Aortic smooth muscle cell (primary cell): ENCODE measurements at places on chromosomes 3 and 15. TPM values are rescaled to one million over a fixed set of nuclear protein-coding genes. Genes with fewer than 3 reads are reported as not detected.

USP19 gene
- total RNA-seq: 37.3 and 40.2 TPM in 2 replicates

HRG gene
- not detected in 2 replicates for total RNA-seq

CLDN11 gene
- total RNA-seq: 3.3 and 30.1 TPM in 2 replicates

LRRC34 gene
- total RNA-seq: 3.4 and 3.8 TPM in 2 replicates

GALNT15 gene
- 2.8 and 11.5 TPM in 2 replicates for total RNA-seq

C2CD4B gene
- total RNA-seq: 0.26 and 0.31 TPM in 2 replicates

PCYT1A gene
- total RNA-seq: 87.4 and 97.9 TPM in 2 replicates

GAP43 gene
- total RNA-seq: 5.9 and 9.9 TPM in 2 replicates

EOMES gene
- under 0.01 and 0.06 TPM in 2 replicates for total RNA-seq

LXN gene
- total RNA-seq: 157 and 377 TPM in 2 replicates

FBXO22 gene
- total RNA-seq: 40.4 and 43.8 TPM in 2 replicates

DNASE1L3 gene
- total RNA-seq: not detected in 2 replicates

KNG1 gene
- not detected in 2 replicates for total RNA-seq

CCR5 gene
- total RNA-seq: not detected in 2 replicates
